Ascending aorta (tissue), 2 donors: ENCODE measurements at places on chromosomes 11 and 22.

DNA sequence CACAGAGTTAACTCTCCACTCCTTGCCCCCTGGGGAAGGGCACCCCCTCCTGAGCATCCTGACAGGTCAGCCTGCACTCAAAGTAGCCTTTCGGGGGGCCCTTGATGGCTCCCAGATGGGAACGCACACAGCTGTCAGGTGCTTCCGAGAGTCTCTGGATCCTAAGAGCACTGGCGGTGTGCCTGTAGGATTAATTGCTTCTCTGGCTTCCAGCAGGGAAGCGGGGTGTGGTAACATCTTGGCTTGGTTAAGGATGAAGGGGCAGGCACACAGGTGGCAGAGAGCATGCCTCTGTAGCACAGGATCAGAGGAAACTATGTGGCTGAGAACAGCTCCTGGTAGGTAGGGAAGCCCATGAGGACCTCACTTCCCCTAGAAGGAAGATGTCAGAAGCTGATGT, 199.8 kb downstream of the MIAT start:
- no peak for DNase-seq

GRCh38 chr22:29737251-29738117, 17.7 kb downstream of the CABP7 start:
- DNase-seq = no peak

DNA sequence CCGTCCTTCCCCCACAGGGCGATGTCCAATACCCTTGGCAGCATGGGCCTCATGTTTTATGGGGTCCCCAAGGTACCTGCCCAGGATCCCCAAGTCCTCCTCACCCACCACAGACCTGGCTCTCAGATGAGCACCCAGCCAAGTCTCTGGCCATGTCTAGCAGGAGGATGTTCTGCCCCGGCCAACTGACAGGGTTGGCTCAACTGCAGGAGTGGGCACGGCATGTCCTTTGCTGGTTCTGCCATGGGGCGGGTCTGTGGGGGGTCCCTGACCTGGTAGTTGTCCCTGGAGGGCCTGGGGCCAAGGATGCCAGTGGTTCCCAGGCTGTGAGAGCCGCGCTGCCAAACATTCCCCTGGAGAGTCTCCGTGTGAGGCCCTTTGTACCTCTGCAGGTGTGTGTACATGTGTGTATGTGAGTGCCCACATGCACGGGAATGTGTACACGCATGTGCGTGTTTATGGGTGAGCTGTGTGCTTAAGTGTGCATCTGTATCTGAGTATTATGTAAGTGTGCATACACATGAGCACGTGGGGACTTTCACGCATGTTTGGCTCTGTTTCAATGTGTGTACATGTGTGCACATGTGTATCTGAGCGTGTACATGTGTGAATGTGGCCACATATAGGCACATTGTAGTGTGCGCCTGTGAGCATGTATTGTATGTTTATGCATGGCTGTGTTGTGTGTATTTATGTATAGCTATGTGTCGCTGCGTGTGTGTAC, 85.5 kb downstream of the KCNQ1 start:
- DNase-seq = no peak

- no peak for DNase-seq
Measured at GRCh38 chr11:125146232-125146631, 18.3 kb upstream of the PKNOX2 start.

- no peak for DNase-seq
Measured at GRCh38 chr11:111549196-111549868, 8.8 kb downstream of the LAYN start.

- DNase-seq = no peak
Measured at GRCh38 chr11:70825893-70826540, 426.4 kb downstream of the SHANK2 start.

DNA sequence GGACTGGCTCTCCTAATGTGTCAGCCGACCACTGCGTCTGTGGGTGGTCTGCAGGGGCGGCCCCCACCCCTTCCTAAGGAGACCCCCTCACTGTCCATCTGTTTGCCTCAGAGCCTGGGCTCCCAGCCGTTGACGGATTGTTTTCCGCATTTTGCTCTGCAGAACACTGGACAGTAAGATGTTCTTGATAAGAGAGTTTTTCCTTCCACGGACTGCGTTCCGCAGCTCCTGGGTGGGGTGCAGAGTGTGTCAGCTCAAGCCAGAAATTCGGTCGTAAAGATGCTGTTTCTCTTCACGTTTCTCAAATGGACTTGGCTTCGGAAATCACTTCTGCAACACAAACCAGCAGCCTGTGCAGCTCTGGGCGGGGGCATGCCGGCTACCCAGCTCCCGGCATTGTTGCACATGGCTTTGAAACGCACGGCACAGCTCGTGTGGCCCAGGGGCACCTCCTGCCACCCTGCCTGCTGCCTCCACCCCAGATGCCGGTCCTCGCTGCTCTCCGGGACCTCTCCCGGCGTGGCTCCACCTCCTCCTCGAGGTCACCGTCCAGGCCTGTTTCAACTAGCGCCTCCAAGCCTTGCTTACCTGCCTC, 2.9 kb upstream of the MRGPRG start:
- peak; percentile 31 for DNase-seq

DNA sequence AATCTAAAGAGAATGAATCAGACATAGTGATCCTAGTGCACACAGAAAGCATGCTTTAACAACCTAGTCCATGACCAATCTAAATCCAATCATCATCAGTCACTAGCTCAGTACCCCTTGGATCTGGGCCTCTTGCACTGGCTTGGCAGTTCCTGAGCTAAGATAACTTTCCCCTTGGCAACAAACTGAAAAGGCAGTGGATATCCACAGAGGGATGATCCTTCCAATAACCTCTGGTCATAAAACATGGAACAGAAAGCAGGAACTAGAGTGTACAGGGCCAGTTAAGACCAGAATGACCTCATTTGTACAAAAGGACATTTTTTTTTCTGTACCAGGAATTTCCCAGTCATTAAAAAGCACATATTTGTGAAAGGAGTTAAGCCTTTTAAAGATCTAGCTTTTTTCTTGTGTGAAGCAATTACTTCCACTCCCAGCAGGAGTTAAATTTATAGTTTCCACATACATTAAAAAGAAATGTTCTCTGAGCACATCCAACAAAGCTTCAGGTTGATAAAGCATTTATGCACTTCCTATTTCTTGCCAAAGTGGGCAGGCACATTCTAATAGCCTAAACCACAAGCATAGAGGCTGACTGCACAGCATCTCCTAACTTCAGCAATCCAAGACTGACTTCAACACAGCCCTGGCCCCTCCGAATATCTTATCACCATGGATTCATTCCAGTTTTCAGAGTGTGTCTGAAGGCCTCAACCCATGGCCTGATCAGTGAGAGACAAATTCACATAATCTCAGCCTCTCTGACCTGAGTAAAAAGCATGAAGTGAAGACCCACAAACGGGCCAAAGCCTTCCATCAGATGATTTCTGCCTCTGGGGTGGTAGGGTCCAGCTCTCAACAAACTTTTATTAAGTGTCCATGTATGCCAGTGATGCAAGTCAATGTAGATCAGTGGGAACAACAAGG, 29.9 kb downstream of the GUCY1A2 start:
- DNase-seq = no peak

- no peak for DNase-seq
Measured at GRCh38 chr11:4019891-4020290, 74.7 kb upstream of the RRM1 start.

DNA sequence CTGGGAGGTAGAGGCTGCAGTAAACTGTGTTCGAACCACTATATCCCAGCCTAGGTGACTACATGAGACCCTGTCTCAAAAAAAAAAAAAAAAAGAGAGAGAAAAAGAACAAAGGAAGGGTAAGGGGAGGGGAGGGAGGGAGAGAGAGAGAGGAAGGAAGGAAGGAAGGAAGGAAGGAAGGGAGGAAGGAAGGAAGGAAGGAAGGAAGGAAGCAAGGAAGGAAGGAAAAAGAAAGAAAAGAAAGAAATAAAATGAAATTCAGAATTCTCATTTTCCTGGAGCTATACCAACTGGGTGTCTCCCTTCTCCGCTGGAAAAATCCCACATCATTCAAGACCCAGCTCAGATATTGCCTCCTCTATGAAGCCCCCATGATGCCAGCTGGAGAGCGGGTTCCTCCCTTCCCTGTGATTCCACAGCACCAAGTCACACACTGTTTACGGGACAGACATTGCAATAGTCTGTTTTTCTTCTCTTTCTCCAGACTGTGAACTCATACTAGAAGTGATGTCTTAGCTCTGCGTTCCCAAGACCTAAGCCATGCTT, 3.0 kb upstream of the PPFIA1 start:
- DNase-seq = no peak
